ENCODE measurements at places on chromosomes 1 and 21.

DNA sequence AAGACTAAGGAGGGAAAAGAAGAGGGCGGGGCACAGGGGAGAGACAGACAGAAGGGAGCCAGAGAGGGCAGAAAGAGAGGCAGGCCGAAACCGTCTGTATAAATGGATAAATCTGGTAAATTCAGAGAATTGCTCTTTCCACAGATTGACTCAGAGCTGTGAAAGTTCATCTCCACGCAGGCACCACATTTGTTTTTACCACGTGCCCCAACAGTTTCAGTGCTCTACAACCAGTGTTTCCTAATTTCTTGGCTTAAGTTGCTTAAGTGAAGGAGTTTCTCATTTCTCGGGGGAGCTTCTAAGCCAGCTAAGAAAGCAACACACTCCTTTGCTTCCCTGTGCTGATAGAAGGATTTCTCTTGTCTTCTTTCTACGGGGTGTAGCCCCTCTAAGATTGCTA lies 87.1 kb downstream of the ENAH start:
- no peak for DNase-seq

- no peak for DNase-seq
Measured at GRCh38 chr1:167995038-167995437, 58.2 kb upstream of the MPC2 start.

DNA sequence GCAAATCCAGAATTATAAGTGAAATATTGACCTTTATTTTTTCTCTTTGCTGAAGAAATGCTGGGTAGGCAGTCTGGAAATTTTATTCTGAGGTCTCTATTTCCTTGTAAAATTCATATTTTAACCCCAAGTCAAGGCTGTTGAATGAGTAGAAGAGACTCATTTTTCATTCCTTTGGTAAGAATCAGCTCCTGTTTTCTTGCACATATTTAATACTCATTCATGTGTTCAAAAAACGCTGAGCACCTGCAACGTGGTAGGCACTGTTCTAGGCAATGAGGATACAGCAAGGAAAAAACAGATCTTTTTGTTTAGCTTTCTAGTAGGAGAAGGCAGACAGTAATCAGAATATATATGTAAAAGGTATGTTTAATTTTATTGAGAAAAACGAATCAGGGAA lies 1.5 kb downstream of the PRKAA2 start:
- no peak for DNase-seq

GRCh38 chr1:66618390-66618789 lies 84.4 kb downstream of the SGIP1 start:
- DNase-seq = no peak

- no peak for DNase-seq
Measured at GRCh38 chr1:1181129-1181937, 7.7 kb downstream of the TTLL10 start.

DNA sequence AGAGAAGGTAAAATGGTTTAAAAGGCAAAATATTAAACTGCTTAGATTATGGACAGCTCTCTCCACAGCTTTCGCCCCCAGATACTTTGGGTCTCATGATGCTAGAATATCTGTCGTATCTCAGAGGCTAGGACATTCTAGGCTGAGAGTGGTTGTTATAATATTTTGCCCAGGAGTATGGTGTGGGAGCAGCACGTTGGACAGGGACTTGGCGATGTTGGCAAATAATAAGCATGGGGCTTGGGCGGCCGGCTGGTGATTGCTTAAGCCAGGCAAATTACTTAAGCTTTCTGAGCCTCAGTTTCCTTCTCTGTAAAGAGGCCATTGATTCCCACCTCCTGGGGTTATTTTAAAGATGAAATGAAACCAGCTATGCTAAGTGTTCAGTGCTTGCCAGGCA lies 133.2 kb downstream of the ROR1 start:
- no peak for DNase-seq

DNA sequence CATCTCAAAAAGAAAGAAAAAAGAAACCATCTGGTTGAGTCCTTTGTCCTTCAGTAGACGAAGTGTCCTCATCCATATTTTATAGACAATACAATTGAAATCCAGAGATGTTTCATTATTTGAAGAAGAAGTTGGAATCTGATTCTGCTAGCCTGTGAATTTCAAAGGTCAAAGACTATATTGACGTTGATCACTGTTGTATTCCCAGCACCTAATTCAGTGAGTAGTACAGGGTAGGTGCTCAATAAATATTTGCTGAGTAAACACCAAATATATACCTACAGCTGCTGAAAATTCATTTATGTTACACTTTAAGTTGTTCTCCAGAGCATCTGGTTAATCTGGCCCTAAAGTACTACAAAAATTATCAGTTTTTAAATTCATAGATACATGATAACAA lies 135.2 kb downstream of the CACNA1E start:
- no peak for DNase-seq

GRCh38 chr1:195019385-195019784 lies 1588.9 kb downstream of the KCNT2 start:
- DNase-seq = peak; percentile 56

All from fibroblast of skin of right biceps (primary cell).